ENCODE measurements at places on chromosomes 5 and 9. TPM values are rescaled to one million over a fixed set of nuclear protein-coding genes. Genes with fewer than 3 reads are reported as not detected.

PCDHGB4 gene
- 0.26 TPM for total RNA-seq

SYNPO gene
- 1.2 TPM for total RNA-seq

GARIN3 gene
- not detected for total RNA-seq

KIF27 gene
- total RNA-seq = 1.8 TPM

PDLIM4 gene
- 130 TPM for total RNA-seq

BTNL8 gene
- not detected for total RNA-seq

PRSS3 gene
- total RNA-seq = not detected

DDX4 gene
- total RNA-seq = not detected

GRM6 gene
- not detected for total RNA-seq

BARHL1 gene
- total RNA-seq = not detected

Measured in MG63 (cell line).